ENCODE measurements at places on chromosomes 6 and 20. TPM values are rescaled to one million over a fixed set of nuclear protein-coding genes. Genes with fewer than 3 reads are reported as not detected.

Gene JAG1
- 41.2 TPM for total RNA-seq

Gene ZBTB46
- total RNA-seq: 4.3 TPM

Gene GSTA3
- not detected for total RNA-seq

Gene UBD
- total RNA-seq: 10.1 TPM

Gene GTF2H4
- total RNA-seq: 0.66 TPM

Gene BPIFA1
- total RNA-seq: not detected

Gene THEMIS
- total RNA-seq: 0.66 TPM

Gene LBP
- not detected for total RNA-seq

Gene DUSP22
- 34.8 TPM for total RNA-seq

Gene COL9A1
- 0.26 TPM for total RNA-seq

Gene C6orf132
- 26.0 TPM for total RNA-seq

Gene TFAP2B
- not detected for total RNA-seq

Gene PDE7B
- 1.0 TPM for total RNA-seq

Gene MUC21
- not detected for total RNA-seq

Gene VGLL2
- total RNA-seq: not detected

Gene WFDC2
- 3.0 TPM for total RNA-seq

Gene WFDC12
- total RNA-seq: not detected

Gene WRNIP1
- 62.0 TPM for total RNA-seq

Gene FAM209A
- not detected for total RNA-seq

GRCh38 chr6:146292506-146292905 lies 251.1 kb upstream of the RAB32 start:
- DNase-seq: no peak

DNA sequence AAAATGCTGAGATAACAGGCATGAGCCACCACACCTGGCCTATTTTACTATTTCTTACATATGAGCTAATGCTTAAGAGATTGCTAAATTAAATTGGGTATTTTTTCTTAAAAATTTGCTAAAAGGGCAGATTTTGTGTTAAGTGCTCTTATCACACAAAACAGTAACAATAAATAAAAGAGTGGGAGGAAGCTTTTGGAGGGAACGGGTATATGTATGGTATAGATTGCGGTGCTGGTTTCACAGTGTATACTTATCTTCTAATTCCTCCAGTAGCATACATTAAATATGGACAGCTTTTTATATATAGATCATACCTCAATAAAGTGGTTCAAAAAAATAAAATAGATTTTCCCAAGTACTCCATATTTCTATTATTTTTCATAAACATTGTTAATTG lies 39.4 kb upstream of the FABP7 start:
- no peak for DNase-seq

DNA sequence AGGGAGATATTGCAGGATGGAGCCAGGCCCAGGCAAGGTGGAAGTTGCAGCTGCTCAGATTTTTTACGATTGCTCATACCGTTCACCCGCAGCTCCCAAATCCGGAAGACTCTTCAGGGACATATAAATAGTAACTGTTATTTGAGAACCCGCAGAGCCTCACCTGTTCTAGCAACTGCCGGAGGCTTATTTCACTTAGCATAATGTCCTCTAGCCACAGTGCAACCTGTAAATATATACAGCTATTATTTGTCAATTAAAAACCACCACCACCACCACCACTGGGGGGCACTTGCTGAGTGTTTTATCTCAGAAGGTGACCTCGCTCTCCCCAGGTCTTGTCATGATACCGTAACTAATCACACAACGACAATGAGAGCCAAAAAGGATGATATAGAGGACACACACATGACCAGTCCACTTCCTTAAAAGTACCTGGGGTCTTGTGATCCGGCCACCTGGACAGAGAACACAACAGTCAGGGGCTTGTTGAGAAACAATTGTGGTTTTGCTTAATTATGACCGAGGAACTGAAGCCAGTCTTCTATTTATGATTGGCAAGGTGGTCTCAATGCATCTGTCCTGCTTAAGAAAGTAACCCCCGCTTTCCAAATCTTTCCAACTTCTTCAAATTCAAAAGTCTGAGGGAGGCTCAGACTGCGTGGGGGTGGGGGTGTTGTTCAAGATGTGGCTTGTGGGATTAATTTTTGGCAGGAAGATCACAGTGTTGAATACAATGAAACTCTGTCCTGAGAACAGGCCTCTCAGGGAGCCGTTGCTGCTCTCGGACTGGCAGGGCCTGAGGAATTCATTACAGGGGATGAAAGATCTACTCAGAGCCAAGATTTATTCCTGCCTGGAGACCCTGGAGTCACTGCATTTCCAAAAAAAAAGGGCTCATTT lies 107.7 kb upstream of the PRND start:
- peak; percentile 58 for DNase-seq

DNA sequence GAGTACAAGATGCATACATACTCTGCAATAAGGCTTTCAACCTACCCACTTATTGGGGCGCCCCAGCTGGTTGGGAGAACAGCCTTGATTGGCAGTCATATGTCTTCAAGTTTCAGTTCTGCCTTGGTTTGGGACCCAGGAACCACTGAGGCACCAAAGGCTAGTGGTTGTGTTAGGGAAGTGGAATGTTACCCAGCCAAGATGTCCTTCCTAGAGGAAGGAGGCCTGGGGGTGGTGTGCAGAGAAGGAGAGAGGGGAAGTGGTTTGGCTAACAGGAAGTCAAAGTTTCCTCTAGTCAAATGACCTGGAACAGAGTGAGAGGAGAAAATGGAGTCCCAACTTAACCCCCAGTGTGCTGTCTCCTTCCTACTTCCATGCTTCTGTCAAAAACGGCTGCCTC lies 59.4 kb downstream of the CD164 start:
- DNase-seq: peak; percentile 63

- peak; percentile 66 for DNase-seq
Measured at GRCh38 chr6:143940011-143940597, 68.0 kb downstream of the PLAGL1 start.

GRCh38 chr6:57974653-57975052 lies 657.2 kb downstream of the PRIM2 start:
- DNase-seq: no peak

- no peak for DNase-seq
Measured at GRCh38 chr6:128316258-128316929, 204.0 kb downstream of the PTPRK start.

- DNase-seq: no peak
Measured at GRCh38 chr20:57716202-57716601, 6.4 kb upstream of the PMEPA1 start.

DNA sequence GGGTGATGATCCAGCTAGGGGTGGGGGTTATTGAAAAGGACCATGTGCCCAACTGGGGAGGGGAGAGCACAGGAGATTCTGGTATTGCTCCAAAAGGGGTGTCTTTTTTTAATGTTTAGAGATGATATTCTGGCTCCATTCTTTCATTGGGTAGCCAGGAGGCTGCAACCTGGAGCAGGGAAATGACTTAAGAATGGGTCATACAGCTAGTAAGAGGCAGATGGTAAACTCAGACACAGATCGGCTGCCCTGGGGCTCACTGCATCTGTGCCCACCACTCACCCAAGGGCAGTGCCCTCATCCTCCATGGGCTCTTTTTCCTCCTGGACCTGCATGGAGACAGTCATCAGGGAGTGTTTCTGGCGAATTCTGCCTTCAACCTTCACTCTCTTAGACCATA lies 302.0 kb upstream of the PRDM1 start:
- no peak for DNase-seq

DNA sequence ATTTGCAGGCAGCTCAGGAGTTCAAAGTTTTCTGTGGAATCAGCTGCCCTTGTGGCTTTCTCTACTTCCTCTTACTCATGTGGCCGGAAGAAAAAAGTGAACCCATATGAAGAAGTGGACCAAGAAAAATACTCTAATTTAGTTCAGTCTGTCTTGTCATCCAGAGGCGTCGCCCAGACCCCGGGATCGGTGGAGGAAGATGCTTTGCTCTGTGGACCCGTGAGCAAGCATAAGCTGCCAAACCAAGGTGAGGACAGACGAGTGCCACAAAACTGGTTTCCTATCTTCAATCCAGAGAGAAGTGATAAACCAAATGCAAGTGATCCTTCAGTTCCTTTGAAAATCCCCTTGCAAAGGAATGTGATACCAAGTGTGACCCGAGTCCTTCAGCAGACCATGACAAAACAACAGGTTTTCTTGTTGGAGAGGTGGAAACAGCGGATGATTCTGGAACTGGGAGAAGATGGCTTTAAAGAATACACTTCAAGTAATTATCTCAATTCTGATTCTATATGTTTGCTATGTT lies 1.1 kb downstream of the MGME1 start:
- peak; percentile 16 for DNase-seq

DNA sequence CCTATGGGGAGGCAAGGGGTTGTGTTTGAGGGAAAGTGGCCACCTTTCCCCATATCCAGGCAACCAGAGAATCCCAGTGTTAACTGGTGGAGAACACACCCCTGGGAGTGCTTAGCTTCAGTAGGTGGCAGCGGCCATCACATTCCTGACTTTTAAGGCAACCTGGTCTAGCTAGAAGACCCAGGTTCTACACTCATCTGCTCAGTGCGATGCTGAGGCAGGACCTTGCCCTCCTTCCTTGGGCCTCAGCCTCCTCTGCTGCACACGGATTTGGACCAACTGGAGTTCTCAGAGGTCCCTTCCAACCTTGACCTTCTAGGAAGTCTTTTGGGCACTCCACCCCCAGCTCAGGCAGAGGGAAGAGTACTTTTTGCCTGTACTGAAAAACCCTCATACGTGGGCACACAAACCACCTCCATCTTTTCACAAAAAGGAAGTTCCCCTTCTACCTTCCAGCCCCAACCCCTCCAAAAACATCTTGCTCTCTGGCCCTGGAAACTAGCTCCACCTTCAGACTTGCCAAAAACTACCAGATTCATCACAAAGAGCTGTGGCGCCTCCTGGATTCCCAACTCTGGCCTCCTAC lies 2.9 kb downstream of the CCND3 start:
- no peak for DNase-seq

- peak; percentile 60 for DNase-seq
Measured at GRCh38 chr6:14310960-14311359, 193.4 kb downstream of the CD83 start.

DNA sequence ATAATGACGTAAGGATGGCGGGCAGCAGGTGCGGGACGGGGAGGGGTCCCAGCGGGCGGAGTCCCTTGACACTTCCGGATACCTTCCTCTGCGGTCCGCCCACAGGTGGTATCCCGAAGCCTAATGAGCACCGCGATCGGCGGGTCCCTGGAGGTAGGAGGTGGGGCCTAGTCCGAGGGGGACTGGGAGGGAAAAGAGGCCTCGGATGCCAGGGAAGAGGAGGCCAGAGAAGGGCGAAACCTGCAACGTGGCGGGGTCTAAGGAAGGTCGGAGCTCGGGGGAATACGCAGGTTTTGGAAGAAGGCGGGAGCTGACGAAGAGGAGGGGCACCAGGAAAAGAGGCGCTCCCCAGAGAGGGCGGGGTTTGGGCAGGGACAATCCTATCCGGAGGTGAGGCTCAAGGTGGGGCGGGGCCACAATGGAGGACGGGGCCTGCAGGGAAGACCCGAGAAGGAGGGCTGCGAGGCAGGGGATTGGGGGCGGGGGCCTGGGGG lies 3.7 kb downstream of the PRSS16 start:
- peak; percentile 97 for DNase-seq

- DNase-seq: peak; percentile 33
Measured at GRCh38 chr20:63740070-63740626, 572 bp downstream of the SLC2A4RG start.

- DNase-seq: peak; percentile 73
Measured at GRCh38 chr6:4103929-4104328, 25.0 kb upstream of the FAM217A start.

GRCh38 chr6:166784691-166785090 lies 157.6 kb upstream of the RPS6KA2 start:
- DNase-seq: no peak

- no peak for DNase-seq
Measured at GRCh38 chr6:36751091-36751490, 53.5 kb downstream of the RAB44 start.

DNA sequence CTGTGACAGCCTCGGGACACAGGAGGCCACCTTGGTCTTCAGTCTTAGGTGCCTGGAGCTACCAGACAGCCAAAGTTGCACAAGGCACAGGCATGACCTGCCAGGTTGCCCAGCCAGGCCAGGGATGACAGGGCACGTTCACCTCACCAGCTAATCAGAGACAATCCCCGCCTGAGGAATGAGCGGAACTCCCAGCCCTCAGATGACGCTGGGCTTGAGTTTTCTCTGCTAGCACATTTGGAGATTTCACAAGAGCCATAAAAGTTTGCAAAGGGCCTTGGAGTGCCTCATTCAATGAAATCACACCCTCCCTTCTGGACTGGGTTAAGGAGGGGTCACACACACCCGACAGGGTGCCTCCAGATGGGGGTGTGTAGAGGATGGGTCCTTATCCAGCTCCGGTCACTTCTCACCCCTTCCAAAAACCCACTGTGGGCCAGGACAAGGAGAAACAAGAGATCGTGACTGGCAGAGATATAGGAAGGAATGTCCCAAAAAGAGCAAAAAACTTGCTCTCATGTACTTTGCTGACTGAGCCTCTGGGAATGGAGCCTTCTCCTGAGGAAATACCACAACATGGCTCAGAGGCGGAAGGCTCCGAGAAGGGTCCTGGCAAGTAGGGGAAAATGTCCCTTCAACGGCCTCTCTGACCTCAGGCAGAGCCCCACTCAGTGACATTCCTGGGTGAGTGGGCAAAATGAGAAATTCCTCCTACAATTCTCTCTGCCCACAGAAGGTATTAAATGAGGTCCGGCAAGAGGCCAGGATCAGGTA lies 121.6 kb downstream of the ISM1 start:
- DNase-seq: no peak

Measured in body of pancreas (tissue), 4 donors.